ENCODE measurements at places on chromosomes 16 and 17. TPM values are rescaled to one million over a fixed set of nuclear protein-coding genes. Genes with fewer than 3 reads are reported as not detected.
A peak's percentile ranks its signal among the peaks of the same experiment; 100 is the strongest.

Gene PERCC1
- 0.35 TPM for total RNA-seq

Gene ARHGAP23
- total RNA-seq: 63.4 TPM

Gene SERPINF2
- total RNA-seq: 29.3 TPM

Gene STARD3
- total RNA-seq: 49.2 TPM

Gene CTRL
- 1.3 TPM for total RNA-seq

Gene ABCC12
- not detected for total RNA-seq

DNA sequence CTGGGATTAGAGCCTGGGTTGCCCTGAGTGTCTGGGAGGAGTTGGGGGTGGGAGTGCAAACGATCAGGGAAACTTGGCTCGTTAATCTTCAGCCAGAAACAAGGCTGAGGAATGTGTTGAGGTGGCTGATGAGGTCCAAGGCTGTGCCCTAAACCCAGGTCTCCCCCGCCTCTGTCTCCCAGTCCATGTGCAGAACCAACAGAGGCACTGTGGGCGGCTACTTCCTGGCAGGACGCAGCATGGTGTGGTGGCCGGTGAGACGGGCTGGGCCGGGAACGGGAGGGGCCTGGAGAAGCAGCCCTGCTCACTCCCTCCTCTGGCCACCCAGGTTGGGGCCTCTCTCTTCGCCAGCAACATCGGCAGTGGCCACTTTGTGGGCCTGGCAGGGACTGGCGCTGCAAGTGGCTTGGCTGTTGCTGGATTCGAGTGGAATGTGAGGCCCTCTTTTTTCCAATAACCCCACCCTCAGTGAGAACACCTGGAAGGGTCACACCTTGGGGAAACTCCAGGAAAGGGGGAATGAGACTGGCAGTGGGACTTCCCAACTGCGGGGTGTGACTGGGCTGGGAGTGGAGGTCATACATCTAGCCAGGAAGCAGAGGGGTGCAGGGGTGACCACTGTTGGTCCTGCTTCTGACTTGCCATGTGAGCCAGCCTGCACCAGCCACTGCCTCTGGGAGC, 1.7 kb downstream of the SLC5A2 start:
- DNase-seq: no peak

DNA sequence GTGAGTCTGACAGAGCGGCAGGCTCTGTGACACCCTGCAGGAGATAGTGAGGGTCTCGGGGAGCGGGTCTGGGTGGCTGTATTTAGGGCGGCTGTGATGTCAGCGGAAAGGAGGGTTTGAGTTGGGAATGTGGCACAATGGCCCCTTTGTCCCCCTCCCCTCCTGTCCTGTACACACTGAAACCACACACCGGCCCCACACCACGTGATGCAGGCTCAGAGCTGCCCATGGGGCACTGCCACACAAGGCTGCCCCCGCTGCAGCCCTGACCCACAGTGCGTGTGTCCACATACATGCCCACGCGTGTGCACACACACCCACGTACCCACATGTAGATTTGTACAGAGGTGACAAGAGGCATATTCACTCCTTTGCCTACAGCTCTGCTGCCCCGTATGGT, 15.3 kb downstream of the SGCA start:
- DNase-seq: no peak

DNA sequence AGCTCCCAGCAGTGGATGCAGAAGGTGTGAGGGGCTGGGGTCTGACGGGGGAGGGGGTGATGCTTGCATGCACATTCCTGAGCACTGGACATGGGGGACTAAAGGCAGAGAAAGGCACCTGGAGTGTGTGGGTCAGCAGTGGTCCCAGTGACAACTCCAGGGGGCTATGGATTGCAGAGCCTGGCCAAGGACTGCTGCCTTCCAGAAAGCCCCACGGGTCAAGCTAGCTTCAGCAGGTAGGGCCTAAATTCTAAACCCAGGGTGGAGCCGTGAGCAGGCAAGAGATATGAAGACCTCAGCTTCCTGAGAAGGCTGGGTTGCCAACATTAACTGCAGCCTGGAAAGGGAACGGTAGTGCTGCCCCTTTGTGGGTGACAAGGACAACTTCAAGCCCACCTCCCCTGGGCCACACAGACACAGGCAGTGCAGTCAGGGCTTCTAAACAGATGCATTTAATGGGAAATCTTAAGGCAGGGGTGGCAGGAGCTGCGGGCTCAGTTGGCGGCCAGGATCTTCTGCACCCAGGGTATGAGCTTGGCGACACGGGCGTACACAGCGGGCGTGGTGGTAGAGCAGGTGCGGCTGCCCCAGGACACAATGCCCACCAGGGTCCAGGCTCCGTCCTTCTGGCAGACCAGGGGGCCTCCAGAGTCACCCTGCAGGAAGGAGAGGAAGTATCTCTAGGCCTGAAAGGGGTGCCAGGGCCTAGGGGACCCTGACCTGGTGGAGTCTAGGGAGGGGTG, 3.1 kb downstream of the CTRB2 start:
- no peak for DNase-seq

- no peak for DNase-seq
Measured at GRCh38 chr16:65665586-65665985, 543.7 kb upstream of the CDH11 start.

DNA sequence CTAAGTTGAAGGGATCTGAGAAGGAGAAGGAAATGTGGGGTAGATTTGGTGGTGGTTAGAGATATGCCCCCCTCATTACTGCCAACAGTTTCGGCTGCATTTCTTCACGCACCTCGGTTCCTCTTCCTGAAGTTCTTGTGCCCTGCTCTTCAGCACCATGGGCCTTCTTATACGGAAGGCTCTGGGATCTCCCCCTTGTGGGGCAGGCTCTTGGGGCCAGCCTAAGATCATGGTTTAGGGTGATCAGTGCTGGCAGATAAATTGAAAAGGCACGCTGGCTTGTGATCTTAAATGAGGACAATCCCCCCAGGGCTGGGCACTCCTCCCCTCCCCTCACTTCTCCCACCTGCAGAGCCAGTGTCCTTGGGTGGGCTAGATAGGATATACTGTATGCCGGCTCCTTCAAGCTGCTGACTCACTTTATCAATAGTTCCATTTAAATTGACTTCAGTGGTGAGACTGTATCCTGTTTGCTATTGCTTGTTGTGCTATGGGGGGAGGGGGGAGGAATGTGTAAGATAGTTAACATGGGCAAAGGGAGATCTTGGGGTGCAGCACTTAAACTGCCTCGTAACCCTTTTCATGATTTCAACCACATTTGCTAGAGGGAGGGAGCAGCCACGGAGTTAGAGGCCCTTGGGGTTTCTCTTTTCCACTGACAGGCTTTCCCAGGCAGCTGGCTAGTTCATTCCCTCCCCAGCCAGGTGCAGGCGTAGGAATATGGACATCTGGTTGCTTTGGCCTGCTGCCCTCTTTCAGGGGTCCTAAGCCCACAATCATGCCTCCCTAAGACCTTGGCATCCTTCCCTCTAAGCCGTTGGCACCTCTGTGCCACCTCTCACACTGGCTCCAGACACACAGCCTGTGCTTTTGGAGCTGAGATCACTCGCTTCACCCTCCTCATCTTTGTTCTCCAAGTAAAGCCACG, 28.3 kb downstream of the STH start:
- no peak for DNase-seq

DNA sequence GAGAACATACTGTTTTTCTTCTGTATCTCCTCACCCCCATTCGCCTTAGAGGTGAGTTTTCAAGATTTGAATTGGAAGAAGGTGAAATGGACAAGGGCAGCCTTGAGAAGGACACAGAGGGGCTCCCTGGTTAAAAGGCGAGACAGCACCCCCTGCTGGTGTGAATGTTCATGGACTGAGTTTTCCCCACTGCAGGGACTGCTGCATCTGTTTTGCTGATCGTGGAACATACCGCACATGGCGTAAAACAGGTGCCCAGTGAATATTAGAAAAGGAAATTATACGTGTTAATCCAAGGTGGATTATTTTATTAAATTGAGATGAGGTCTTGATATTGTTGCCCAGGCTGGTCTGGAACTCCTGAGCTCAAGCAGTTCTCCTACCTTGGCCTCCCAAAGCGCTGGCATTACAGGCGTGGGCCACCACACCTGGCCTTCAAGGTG, 54.5 kb downstream of the NDE1 start:
- DNase-seq: no peak

DNA sequence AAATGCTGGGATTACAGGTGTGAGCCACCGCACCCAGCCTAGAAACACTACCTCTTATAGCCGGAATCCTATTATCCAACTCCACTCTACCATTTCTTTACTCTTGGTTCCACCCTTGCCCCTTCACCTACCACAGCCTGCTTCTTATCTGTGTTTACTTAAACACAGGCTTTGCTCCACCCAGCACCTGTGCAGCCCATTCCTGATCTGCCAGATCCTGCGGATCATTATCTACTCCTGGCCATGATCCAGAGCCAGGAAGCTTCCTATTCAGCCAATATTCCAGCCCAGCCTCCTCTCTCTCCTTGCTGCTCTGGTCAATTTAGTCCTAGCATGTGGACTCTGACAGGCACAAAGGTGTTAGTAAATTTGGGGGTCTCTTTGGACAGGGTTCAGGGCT, 98.8 kb upstream of the MED13 start:
- no peak for DNase-seq

DNA sequence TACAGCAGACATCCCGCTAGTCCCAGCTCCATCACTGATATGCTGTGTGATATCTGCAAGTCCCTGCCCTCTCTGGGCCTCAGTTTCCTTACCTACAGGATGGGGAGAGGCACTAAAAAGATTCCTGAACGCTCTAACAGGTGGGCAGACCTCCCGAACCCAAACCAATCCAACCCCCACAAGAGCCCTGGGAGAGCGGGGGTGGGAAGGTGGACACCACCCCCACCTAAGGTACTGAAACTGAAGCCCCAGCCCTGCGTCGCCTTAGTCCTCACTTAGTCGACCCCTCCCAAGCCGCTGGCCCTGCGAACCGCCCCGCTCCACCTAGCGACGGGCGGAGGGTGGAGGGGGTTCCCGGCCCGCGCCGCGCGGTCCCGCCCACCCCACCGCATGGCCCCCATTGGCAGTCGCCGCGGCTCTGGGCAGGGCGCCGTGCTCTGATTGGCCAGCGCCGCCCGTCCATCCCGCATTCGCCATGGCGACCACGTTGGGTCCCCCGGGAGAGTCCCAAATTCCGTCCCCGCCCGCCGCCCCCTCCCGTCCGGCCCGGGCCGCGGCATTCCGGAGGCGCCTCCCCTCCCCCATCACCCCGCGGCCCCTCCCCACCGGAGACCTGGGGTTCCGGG, 578 bp downstream of the CCDC102A start:
- peak; percentile 96 for DNase-seq

Gene CDH8
- total RNA-seq: not detected

DNA sequence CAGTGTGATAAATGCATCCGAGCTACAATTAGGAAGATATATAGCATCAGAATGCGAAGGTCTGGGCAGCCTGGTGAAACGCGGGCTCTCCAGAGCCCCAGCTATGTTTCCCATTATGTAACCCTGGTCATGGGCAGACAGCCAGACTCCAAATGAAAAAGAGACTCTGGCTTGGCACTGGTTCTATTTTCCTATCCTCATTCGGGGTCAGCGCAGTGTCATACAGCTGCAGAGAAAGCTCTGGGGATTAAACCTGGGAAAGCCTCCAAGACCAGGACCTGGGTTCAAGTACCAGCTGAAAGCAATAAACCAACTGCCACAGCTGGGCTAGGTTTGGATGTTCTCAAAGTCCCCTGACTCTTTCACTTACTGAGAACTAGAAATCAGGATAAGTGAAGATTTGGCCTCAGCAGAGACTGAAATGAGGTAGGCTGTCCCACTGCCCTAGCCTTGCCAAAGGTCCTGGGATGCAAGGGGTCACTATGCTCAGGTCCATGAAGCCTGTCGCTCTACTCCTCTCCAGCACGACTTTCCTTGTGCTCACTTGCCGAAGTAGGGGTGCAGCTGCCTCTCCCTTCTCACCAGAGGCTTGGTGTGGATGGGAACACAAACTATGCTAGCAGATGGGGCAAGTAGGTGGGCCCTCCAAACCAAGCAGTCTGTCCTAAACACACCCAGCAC, 123.8 kb downstream of the SMG6 start:
- no peak for DNase-seq

DNA sequence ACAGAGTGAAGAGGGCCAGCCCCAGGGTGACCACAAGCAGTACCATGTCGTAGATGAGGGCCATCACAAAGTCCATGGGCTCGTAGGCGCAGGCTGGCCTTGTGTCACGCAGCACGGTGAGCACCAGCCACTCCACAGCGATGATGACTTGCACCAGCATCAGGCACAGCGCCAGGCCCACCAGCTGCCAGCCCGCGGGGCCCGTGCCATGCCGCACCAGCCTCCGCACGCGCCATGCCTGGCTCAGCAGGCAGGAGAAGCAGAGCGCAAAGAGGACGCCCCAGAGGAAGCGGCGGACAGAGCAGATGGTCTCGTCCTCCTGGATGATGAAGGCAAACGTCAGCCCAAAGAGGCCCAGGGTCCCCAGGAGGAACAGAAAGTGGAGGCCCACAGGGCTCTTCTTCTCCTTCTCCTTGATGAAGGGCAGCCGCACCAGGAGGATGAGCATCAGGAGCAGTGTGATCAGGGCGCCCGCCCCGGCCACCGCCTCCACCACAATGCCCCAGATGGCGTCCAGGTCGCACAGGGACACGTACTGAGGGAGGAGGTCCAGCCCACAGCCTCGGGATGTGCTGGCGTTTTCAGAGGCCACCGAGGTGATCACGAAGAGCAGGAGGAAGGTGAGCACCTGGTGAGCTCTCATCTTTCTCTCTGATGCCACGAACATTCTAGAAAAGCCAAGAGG, 12.3 kb downstream of the GPRC5B start:
- DNase-seq: no peak

- no peak for DNase-seq
Measured at GRCh38 chr16:81266680-81267095, 28.2 kb downstream of the BCO1 start.
